ENCODE measurements at places on chromosomes 5 and 9.

DNA sequence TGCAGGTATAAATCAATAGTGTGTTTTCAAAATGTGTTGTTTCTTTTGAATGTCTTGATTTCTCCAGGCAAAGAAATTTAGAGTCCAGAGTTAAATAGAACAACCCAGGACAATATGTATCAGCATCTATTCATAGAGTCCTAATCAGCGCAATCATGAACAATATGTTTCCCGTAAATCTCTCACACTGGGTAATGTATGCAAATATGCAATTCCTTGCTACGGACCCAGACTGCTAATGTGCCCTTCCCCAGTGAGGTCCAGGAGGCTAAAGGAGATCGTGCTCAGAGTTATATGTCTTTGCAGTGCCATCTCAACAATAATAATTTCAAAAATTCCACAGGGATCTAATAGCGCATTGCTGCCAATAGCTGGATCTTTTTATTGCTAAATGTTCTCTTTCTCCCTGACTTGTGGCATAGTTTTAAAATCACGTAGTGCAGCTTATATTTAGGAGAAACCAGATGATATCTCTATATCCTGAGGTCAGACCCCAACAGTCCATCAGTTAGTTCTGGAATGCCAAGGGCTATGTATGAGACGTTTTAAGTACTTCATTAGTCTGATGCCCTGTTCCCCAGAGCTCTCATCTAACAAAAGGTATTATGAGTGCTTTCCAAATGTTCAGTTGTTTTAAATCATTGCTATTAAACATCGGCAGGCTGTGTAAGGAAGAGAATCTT, 145.1 kb downstream of the MARCHF11 start:
- no peak for DNase-seq

- no peak for DNase-seq
Observed at GRCh38 chr9:114824110-114824509, 18.3 kb upstream of the TNFSF15 start.

DNA sequence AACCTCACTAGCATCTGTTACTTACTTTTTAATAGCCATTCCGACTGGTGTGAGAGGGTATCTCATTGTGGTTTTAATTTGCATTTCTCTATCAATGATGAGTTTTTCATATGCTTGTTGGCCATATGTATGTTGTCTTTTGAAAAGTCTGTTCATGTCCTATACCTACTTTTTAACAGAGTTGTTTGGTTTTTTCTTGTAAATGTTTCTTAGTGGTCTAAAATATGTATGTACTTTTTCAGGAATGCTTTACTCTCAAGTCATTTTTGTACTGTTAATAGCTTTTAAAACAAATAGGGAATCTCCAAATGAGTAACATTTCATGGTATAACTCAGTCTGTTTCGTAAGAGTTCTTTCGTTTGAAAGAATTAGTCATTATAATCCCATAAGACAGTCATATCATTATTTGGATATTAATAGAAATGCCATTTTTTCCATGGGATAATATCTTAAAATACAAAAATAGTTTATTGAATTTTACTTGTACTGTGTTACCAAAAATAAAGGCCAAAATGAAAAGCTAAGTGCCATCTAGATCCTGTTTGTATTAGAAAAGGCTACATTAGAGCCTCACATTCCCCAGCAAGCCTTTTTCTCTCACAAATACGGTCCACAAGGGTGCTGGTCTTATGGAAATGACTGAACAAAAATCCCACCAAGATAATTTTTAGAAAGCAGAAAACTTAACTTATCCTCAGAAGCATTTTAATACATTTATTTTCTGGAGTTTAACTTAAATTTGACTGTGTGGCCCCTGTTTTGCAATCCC, 247.7 kb downstream of the PJA2 start:
- DNase-seq: no peak

- DNase-seq: no peak
Observed at GRCh38 chr9:121305269-121305994, 37.5 kb downstream of the GSN start.

DNA sequence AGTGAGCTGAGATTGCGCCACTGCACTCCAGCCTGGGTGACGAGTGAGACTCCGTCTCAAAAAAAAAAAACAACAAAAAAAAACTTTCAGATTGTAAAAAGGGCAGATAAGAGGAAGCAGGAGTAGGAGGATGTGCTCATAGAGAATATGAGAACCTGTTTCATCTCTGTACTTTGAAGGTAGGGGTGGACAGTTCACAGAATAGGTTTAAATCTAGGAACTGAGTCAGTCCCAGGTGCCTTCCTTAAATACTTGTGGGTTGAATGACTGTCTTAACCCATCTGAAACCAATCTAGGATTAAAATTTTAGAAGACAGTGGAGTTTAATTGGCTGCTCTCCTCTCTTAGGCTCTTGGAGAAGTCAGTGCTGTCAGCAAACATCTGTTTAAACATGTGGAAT, 12.4 kb downstream of the POLK start:
- DNase-seq: no peak

- no peak for DNase-seq
Observed at GRCh38 chr5:82387819-82388166, 109.6 kb upstream of the RPS23 start.

GRCh38 chr5:138077064-138077696, 6.7 kb upstream of the WNT8A start:
- DNase-seq: peak; percentile 59

GRCh38 chr5:132813599-132814502, 749 bp downstream of the SOWAHA start:
- peak; percentile 66 for DNase-seq

GRCh38 chr9:123725389-123725788, 204.5 kb downstream of the DENND1A start:
- no peak for DNase-seq

GRCh38 chr9:96071076-96071814, 195.8 kb downstream of the ERCC6L2 start:
- no peak for DNase-seq

GRCh38 chr9:99595796-99596195, 225.9 kb upstream of the NR4A3 start:
- no peak for DNase-seq
